ENCODE measurements at places on chromosomes 1 and 21. TPM values are rescaled to one million over a fixed set of nuclear protein-coding genes. Genes with fewer than 3 reads are reported as not detected.

The OR2L2 gene
- not detected for total RNA-seq

The AUNIP gene
- 5.8 TPM for total RNA-seq

The PIGV gene
- total RNA-seq = 7.3 TPM

The PGLYRP4 gene
- not detected for total RNA-seq

The MAP3K21 gene
- 0.26 TPM for total RNA-seq

- DNase-seq = no peak
Measured at GRCh38 chr1:201264072-201264471, 19.2 kb upstream of the PKP1 start.

- DNase-seq = no peak
Measured at GRCh38 chr1:165463978-165464377, 19.1 kb upstream of the RXRG start.

DNA sequence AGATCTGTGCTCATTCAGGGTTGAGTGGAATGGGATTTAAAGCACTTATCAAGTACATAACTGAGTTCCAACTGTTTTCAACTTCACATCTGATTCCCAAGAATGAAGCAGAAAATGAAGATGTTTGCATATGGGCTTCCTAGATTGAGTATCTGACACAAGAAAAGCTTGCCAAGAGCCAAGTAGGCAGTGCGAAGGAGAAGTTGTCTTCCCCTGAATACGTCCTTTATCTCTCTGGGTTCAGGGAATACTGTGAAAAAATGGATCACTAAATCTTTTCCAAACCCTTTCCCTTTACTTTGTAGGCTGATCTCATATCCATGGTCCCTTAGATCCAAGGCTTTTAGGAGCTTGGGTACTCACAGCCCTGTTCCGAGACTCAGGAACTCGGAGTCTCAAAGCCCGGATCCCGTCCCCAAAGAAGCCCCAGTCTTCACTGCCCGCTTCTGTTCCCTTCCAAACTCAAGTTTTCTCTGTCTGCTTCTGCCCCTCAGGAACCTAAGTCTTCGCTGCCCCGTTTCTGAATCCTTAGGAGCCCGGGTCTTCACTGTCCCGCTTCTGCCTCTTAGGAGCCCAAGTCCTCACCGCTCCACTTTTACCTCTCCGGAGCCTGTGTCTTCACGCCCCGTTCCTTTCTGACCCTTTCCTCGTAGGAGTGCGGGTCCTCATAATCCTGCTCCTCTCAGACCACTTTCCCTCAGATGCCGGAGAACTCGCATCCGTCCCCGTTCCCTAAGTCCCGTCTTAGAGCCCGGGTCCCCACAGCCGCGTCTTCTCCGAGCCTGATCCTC, 616 bp downstream of the TAF12 start:
- no peak for DNase-seq

- no peak for DNase-seq
Measured at GRCh38 chr1:83872515-83872914, 126.4 kb downstream of the TTLL7 start.

- no peak for DNase-seq
Measured at GRCh38 chr21:35988416-35989137, 71.7 kb downstream of the SETD4 start.

DNA sequence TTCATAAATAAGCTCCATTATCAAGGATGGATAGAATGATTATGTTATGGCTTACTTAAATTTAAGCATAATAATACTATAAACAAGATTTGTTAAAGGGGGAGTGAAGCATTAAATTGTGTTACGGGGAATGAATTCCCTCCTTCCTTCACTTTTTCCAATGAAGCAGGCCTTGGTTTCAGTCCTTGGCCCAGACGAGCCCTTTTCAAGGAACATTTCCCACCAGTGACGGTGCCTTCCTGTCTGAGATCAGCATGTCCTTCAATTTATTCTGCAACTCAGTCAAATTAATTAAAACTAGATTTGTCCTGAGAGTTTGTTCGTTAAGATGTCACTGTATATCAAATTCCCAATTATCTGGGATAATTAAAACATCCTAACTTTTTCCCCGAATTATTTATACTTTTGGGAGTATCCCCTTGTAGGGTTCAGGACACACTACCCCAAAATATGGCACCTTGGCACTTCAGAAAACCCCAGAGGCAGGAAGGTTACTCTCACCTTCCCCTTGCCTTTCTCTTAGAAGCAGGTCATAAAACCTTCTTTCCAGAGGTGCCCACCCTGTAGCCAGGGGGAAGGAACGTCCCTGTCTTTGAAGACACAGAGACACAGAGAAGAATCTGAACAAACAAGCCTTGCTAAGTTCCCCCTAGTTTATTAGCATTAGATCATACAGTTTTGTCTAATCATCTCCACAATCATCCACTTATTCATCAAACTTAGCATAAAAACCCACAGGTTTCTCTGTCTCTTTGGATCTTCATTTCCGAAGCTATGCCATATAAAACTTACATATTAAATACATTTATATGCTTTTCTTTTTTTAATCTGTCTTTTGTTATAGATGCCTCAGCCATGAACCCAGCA, 86.2 kb upstream of the ARHGAP29 start:
- DNase-seq = no peak

DNA sequence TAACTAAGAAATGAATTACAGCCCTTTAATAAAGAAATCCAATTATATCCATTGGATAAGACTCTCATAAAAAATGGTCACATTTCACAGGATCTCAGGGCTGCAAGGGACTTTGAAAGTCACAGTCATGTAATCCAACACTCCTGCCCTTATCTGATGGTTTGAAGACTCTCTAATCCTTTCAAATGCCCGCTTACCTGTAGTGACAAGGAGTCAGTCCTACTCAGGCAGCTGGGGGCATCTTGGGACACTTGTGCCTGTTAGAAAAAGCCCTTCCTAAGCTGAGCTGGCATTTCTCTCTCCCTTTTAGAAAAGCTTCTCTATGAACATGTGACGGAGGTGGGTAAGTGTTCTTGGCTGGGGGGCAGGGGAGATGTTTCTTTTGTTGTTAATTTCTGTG, 11.0 kb upstream of the ZNF691 start:
- DNase-seq = no peak

DNA sequence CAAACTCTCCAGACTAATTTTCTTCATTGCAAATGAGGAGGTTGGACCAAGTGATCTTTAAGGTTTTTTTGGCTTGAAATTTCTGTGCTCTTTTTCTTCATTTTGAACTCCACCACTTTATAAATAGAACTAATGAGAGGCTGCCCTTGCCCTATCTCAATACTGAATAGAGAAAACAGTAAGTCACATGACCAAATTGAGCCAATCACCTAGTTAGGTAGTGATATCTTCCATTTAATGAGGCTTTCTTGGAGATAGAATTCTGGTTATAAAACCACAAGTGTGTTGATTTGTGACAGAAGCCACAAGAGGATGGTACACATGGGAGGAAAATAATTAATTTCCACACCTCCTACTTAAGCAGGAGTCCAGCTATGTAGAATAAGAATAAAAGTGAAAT, 263.4 kb upstream of the SNX7 start:
- no peak for DNase-seq

- DNase-seq = no peak
Measured at GRCh38 chr1:109314795-109315194, 8.0 kb upstream of the MYBPHL start.

DNA sequence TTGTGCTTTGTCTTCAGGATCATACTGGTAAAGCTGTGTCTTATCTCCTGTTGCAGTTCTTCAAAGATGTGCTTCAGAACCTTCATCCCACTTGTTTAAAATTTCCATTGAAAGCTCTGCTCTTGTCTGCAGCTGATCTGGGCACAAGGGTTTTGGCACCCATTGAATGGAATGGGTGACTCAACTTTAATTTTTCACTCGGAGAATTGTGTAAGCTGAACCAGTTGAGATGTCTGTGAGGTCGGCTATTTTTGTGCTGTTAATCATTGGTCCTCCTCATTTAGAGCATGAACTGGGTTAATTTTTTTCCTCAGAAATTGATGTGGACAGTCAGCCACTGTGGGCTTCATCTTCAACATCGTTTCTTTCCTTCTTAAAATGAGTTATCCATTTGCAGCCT, 252.1 kb downstream of the TM2D1 start:
- DNase-seq = no peak

Measured in pulmonary artery endothelial cell (primary cell).